ENCODE measurements at places on chromosomes 1 and 21.
A peak's percentile ranks its signal among the peaks of the same experiment; 100 is the strongest.

- no peak for DNase-seq
Observed at GRCh38 chr1:197063212-197063611, 3.8 kb downstream of the F13B start.

- peak; percentile 48 for DNase-seq
Observed at GRCh38 chr1:181676269-181676668, 193.0 kb downstream of the CACNA1E start.

DNA sequence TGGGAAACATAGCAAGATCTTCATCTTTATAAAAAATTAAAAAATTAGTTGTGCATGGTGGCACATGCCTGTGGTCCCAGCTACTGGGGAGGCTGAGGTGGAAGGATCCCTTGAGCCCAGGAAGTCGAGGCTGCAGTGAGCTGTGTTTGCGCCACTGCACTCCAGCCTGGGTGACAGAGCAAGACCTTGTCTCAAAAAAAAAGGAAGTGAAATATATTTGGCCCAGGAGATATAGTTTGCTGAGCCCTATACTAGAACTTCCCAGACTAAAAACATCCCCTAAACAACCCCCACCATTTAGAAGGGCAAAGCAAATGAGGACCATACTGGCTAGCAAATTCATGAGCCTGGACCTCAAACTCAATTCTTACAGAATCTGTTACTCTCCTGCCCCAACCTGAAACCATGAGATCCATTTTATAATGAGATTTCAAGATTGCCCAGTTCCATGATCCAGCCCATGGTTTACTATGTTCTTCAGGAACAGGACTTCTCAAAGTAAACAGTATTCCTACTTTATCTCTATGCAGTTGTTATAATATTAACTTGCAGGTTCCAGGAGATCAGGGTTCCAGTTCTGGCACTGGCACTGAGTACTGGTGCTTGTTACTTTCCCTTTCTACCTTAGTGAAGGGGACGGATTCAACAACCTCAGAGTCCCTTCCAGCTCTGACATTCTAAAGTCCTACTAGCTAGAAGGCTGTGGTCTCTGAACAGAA, 48.9 kb upstream of the TADA1 start:
- peak; percentile 40 for DNase-seq

DNA sequence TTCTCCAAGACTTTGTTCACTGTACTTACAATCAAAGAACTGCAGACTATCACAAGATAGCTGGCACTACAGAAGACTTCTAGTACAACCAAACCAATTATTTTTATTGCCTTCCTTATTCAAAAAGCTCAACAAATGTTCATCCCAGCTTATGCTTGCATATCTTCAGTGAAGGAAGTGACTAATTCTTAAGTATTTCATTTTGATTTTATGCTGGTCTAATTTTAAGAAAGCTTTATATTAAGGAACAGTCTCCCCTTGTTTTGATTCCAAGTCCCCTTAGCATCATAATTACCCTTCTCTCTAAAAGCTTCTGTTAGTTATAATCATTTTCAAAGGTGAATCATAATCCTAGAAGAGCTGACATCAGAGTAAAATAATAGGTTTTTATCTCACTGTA, 132.9 kb downstream of the LRRIQ3 start:
- no peak for DNase-seq

GRCh38 chr1:206933333-206933945, 11.7 kb upstream of the FCMR start:
- peak; percentile 54 for DNase-seq

DNA sequence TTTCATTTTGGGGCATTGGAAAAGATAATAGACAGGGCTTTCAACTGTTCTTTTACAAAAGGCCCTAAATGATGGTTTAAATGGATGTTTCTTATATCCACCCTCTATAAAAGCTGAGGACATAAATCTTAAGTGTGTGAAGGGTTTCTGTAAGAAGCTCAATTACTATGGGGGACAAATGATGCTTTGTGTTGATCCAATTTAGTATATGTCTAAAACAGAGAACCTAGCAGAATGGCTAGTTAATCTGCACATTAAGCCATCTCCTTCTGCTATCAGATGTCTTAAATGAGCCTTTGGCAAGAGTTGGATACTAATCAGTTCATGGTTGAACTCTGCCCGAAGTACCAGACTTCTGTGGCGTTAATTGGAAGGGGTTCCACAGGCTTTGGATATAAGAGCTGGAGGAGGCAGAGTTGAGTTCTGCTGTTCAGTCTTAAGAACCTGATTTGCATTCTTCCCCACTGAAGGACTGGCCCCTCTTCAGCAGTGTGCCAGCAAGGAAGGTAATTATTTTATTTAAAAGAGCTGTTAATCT, 43.1 kb downstream of the PTGFRN start:
- DNase-seq, result no peak

GRCh38 chr1:89454845-89455521, 69.6 kb upstream of the LRRC8B start:
- peak; percentile 61 for DNase-seq

GRCh38 chr1:90952906-90953305, 68.9 kb downstream of the ZNF644 start:
- no peak for DNase-seq

Data from HL-60 (cell line).